Left renal pelvis (tissue), 4 donors: ENCODE measurements at places on chromosomes 5 and 9.
A peak's percentile ranks its signal among the peaks of the same experiment; 100 is the strongest.

DNA sequence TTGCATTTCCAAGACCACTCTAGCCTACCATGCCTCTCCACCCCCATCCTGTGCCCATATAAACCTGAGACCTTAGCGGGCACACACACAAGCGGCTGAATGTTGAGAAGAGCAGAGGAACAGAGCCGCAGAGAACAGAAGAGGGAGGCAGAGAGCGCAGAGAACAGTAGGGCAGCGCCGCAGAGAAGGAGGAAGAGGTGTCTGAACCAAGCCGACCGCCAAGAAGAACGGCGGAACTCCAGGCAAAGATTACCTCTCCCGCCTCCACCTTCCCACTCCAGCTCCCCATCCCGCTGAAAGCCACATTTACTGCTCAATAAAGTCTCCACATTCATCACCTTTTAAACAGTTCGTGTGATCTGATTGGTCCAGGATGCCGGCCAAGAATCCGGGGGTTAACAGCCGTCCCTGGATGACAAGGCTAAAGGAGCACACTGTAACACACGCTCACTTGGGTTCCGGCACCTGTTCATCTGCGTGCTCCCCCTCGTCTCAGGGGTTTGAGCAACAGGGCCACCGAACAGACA is 33.2 kb downstream of the GRIN3A start:
- no peak for DNase-seq

GRCh38 chr5:141657404-141657803 is 6.2 kb upstream of the FCHSD1 start:
- DNase-seq, result no peak

- no peak for DNase-seq
Measured at GRCh38 chr9:94649100-94649819, 9.9 kb upstream of the FBP1 start.

DNA sequence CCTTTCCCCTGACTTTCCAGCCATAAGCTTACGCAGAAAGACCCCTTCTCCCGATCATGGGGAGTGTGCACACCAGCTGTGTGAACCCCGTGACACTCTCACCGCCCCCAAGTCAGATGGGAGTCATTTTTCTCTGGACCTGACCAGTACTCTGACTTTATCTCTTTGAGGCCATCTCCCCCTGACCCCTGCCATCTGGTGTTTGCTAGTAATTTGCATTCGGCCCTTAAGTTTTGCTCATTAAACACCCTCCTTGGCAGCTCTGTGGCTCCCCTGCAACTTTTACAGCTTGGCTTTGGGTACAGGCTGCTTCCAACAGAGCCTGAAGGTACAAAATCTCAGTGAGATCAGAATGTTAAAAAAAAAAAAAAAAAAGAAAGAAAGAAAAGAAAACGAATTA is 43.9 kb downstream of the PDZD2 start:
- no peak for DNase-seq

DNA sequence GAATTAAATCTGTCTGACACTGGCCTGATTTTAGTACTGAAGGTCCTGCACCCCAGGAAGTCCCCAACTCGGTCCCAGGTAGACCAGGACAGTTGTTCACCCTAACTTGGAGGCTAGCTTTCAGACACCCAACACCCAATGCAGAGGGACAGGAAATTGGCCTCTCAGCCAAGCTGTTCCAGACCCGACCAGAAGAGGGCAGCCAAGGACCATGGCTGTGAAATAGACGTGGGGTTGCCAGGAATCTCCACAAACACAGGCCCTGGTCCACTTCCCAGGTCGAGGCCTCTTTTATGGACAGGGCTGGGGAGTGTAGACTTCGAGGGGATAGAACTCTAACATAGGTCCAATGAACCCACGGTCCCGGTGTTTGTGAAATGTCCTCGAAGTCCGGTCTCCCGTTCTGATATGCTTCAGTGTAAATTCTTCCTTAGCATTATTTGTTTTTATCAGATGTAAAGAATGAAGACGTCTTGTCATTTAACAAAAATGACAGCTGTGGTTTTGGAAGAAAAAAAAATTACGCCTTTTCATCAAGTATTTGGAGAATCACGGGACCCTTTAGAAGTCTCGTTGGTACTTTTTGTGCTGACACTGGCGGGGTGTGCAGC is 260.3 kb upstream of the ADAMTS16 start:
- DNase-seq, result peak; percentile 60

- no peak for DNase-seq
Measured at GRCh38 chr9:35619800-35620158, 1.6 kb upstream of the CD72 start.

- no peak for DNase-seq
Measured at GRCh38 chr5:103424453-103425205, 138.0 kb downstream of the NUDT12 start.

DNA sequence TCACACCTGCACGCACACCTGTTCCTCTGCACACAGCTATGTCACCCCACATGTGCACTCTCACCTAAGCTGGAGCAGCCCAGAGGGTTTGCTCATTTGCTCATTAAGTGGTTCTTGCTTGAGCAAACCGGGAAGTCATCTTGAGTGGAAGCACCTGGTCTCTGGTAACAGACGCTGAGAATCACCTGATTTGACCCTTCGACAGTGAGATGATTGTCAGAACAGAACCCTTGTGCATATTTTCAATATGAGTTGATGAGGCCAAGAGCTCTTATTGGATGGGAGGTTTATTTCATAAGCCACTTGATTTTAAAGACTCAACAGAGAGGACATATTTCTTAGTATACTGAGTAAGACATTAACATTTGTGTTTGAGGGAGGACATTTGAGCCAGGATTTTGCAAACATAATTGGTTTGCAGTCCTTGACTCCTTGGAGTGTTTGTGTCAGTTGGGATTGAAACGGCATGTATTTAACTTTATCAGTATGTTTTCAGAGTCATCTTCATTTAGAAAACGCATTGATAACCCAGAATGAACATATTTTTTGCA is 22.1 kb upstream of the LPCAT1 start:
- no peak for DNase-seq

GRCh38 chr5:33023649-33024048 is 312.5 kb downstream of the NPR3 start:
- DNase-seq, result no peak

GRCh38 chr9:5073701-5074100 is 88.6 kb downstream of the JAK2 start:
- no peak for DNase-seq

GRCh38 chr5:2203774-2204173 is 321.0 kb upstream of the IRX4 start:
- no peak for DNase-seq

DNA sequence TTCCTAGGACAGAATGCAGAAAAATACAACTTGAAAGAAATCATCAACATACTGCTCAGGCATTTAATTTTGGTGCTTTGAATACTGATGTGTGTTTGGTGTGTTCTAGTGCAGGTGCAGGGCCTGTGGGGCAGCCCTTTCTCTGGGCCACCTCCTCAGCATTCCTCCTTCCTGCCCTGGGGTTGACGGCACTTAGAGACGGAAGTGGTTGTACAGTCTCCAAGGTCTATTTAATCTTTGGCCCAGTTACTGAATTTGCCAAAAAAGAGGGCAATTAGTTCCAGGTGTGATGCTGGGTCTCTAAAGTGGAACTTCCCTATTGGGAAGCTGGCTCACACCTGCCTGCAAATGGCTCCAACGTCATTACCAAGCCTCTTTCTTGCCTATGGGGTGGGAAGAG is 269.0 kb downstream of the SH3GL2 start:
- DNase-seq, result no peak

DNA sequence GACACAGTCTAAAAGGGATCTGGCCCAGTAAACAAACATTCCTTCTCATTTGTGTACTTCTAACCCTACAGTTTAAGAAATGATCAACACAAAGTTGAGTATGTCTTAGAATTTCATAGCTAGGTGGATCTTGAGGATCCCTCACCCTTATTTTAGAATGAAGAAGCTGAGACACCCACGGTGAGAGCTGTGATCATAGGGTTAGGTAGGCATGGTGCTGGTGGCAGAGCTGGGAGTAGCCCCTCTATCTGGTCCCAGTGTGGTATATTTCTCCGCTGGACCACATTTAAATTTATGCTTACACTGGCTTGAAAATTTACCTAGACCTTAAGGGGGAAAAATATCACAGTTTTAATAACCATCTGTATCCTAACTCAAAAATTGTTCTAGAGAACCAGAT is 39.8 kb downstream of the UGCG start:
- DNase-seq, result no peak

DNA sequence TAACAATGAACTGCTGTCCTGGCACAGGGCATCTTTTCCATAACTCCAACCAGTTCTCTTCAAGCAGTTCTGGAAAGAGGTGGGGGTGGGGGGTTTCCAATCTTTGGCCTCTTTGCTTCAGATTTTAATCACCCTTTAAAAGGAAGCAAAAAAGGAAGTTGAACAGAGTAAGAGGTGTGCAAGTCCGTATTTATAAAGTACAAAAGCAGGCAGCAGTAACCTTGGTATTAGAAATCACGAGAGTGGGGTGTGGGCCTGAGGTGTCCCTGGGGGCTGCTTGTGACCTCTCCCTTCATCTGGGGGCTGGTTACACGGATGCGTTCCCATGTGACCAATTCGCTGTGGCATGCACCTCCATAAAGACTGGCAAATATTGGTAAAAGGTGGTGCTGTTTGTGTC is 70.5 kb downstream of the PTCH1 start:
- no peak for DNase-seq

- no peak for DNase-seq
Measured at GRCh38 chr9:127421057-127421456, 3.1 kb upstream of the ZNF79 start.

DNA sequence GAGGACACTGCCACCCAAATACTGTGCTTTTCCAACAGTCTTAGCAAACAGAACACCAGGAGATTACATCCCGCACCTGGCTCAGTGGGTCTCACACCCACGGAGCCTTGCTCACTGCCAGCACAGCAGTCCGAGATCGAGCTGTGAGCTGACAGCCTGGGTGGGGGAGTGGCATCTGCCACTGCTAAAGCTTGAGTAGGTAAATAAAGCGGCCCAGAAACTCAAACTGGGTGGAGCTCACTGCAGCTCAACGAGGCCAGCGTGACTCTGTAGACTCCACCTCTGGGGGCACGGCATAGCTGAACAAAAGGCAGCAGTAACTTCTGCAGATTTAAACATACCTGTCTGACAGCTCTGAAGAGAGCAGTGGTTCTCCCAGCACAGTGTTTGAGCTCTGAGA is 28.8 kb downstream of the EPB41L4A start:
- DNase-seq, result no peak

DNA sequence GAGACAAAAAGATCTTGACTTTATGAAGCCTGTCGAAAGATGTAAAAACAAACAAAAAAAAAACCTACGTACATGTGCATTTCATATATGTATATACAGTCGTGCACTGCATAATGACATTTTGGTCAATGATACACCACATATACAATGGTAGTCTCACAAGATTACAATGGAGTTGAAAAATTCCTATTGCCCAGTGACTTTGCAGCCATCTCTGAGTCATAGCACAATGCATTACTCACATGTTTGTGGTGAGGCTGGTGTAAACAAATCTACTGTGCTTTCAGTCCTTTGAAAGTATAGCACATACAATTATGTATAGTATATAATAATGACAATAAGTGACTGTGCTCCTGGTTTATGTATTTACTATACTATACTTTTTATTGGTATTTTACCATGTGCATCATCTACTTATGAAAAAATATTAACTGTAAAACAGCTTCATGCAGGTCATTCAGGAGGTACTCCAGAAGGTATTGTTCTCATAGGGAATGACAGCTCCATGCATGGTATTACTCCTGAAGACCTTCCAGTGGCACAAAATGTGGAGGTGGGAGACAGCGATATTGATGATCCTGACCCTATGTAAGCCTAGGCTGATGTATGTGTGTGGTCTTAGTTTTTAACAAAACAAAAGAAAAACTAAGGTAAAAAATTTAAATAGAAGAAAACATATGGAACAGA is 73.7 kb upstream of the FST start:
- no peak for DNase-seq

- no peak for DNase-seq
Measured at GRCh38 chr5:150356575-150357294, 762 bp upstream of the TCOF1 start.

- no peak for DNase-seq
Measured at GRCh38 chr5:174998131-174998730, 273.8 kb downstream of the MSX2 start.

GRCh38 chr5:33755231-33755630 is 136.6 kb downstream of the ADAMTS12 start:
- no peak for DNase-seq

GRCh38 chr9:11328326-11328725 is 715.5 kb upstream of the PTPRD start:
- DNase-seq, result no peak

DNA sequence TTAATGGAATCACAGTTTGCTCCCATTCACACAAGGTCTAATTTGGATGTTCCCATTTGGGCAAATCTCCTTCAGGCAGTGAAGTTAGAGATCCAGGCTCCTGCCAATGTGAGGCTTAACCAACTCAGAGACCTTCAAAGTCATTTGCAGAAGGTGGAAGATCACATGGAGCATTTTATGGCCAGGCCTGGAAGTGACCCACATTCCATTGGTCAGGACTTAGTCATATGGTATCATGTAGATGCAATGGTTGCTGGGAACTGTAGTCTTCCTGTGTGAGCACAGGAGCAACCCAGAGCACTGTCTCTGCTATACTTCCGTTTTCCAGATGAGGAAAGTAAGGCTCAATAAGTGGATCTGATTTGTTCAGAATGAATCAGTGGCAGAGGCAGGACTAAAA is 292.7 kb upstream of the SMARCA2 start:
- no peak for DNase-seq

DNA sequence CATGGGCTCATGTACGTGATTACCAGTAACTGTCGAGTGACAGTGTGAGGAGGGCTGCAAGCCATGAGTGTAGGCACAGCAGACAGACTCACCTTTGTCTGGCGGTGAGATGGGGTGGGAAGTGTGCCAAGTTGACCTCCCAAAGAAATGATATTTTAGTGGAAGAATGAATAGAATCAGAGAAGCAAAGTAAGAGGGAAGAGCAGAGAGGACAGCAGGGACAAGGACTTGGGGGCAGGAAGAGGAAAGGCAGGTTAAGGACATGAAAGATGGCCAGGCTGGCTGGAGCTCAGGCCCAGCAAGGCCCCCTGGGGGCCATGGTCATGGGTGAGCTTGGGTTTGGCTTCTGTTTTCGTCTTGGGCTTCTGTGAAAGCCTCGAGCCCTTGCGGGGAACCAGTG is 20.2 kb downstream of the TGFBI start:
- no peak for DNase-seq

DNA sequence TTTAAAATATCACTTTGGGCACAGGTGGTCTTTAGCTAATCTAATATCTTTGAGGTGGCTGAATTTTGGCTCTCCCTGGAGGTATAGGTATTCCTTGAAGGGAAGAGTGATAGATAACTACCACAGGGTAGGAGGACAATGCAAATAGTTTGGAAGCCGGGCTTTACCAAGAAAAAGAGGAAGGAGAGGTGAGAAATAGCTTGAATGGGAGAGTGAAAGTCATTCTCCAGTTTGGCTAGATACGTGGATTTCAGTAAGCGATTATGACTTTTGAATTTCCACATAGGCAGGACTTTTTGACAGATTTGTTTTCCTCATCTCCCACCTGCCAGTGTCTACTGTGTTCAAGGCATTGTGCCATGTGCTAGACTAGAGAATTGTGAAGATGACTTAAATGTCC is 45.5 kb downstream of the RASA1 start:
- no peak for DNase-seq
